Stimulated activated CD8-positive, alpha-beta memory T cell treated with anti-CD3 and anti-CD28 coated beads, Interleukin-4, amount 100 ng/mL, for 1 hour (primary cell): ENCODE measurements at places on chromosomes 1 and 21.

- DNase-seq: no peak
Measured at GRCh38 chr1:12518931-12519692, 98.9 kb downstream of the DHRS3 start.

- DNase-seq: no peak
Measured at GRCh38 chr1:92756537-92756936, 28.4 kb downstream of the EVI5 start.

GRCh38 chr1:23122023-23122748 is 46.5 kb downstream of the LUZP1 start:
- no peak for DNase-seq

GRCh38 chr1:40385437-40386358 is 12.2 kb downstream of the SMAP2 start:
- no peak for DNase-seq

- DNase-seq: no peak
Measured at GRCh38 chr1:183604038-183604808, 14.0 kb upstream of the NCF2 start.
